ENCODE measurements at places on chromosomes 7 and 10. TPM values are rescaled to one million over a fixed set of nuclear protein-coding genes. Genes with fewer than 3 reads are reported as not detected.

- DNase-seq = no peak
These were observed 176.5 kb upstream of the VWC2 start for GRCh38 chr7:49596701-49597491.

DNA sequence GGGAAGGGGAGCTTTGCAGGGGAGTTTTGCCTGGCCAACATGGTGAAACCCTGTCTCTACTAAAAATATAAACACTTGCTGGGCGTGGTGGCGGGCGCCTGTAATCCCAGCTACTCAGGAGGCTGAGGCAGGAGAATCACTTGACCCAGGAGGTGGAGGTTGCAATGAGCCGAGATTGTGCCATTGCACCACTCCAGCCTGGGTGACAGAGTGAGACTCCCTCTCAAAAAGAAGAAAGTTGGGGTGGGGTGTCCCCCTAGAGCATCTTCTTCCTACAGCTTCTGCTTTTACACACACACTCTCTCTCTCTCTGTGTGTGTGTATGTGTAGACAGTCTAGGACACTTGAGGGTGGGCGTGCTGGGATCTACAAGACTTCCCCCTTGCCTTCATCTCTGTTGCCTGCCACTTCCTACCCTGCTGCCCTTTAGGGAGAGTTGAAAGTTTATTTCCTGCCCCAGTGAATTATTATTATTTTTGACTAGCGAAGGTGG is 21.7 kb downstream of the PLAU start:
- DNase-seq = no peak

GRCh38 chr7:157589680-157590079 is 252.9 kb downstream of the DNAJB6 start:
- DNase-seq = no peak

DNA sequence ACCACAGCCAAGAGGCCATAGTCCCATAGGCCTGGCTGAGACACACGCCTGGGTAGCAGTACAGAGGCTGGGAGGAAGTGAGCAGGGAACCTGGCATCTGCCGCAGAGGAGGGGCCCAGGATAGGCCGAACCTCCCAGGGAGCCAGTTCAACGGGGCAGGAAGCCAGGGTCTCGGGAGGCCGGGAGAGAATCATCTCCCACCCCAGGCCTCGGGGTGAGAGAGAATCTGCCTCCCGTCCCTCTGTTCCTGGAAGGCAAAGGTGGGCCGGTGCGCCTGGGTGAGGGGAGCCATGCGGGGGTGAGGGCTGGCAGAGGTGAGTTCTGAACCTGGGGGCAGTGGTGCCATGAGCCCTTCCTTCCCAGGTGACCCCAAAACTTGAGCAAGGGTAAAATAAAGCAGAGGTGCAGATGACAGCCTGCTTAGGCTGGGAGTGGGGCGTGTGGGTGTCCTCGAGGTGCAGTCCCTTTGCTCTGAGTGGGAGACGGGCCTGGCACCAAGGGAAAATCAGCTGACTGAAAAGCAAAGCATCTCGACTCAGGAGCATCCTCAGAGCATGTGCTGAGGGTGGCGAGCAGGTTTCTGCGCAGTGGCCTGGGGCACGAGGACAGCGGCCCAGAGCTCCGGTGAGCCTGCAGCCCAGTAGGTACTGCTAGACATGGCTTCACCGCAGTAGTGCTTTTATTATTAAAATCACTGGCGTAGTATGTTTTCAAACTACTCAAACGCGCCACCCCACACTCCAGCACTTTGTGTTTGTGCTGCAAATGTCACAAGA is 15.5 kb downstream of the AGAP3 start:
- DNase-seq = no peak

ARL3 gene
- total RNA-seq = 2.5 TPM

EPHA1 gene
- total RNA-seq = 87.5 TPM

All from esophagus squamous epithelium (tissue), 5 donors.